ENCODE measurements at places on chromosomes 7 and 10.
A peak's percentile ranks its signal among the peaks of the same experiment; 100 is the strongest.

- DNase-seq: no peak
Measured at GRCh38 chr7:151678227-151678604, 158.5 kb upstream of the RHEB start.

DNA sequence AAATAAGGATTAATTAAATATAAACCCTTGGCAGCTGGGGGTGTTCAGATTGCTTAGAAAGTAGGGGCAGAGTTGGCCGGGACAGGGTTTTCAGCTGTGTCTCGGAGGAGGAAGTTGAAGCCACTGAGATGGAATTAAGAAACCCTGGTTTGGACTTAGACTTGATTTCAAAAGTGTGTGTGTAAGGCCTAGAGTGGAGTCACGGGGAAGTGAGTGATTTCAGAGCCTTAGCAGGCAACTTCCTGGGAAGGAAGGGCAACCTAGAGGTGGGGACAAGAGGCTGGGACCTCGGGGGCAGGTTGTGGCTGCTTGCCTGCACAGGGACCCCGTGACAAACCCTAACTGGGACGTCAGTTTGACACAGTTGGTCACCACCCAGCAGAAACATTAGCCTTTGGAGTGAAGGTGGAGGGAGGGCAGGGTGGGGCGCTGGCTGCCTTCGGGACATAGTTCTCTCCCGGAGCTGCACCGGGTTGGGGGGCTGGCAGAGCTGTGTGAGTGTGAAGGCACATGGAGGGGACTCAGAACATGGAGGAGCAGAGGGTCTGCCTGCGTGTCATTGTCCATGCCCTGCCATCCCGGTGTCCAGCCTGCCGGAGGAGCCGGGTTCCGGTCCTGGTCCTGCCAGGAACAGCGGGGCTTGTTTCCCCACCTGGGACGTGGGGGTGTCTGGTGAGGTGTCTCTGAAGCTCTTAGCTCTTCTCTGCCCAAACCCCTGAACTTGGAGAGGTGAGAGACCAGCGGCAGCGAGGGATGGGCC, 1.8 kb downstream of the BRI3 start:
- DNase-seq: no peak

DNA sequence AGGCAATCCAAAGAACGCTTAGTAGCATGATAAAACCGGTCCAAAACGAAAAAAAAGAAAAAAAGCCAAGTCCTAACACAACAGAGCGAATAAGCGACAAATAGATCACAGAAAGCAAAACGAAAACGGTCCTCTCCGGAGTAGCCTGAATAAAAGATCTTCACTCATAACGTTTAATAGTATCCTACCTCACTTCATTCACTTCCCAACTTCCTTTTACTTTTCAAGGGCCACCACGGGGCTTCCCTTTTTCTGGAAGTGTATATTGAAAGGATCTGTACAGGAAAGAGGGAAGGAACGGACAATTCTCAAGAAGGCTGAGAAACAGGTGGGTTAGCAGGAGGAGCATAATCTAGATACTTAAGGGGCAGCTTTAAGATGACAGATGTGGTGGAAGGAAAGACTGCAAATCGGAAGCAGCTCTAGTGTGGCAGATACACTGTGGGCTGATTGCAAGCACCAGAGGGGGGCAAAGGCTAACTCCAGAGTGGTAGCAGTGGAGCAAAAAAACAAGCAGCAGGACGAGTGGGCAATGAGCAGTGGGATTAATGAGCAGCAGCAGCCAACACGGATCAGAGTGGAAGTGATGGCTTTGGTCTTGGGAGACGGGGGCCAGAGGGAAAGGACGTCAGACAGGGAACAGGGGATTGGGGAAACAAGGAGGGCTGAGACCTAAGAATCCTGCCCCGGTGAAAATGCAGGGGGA, 866 bp downstream of the CNOT4 start:
- DNase-seq: peak; percentile 22

DNA sequence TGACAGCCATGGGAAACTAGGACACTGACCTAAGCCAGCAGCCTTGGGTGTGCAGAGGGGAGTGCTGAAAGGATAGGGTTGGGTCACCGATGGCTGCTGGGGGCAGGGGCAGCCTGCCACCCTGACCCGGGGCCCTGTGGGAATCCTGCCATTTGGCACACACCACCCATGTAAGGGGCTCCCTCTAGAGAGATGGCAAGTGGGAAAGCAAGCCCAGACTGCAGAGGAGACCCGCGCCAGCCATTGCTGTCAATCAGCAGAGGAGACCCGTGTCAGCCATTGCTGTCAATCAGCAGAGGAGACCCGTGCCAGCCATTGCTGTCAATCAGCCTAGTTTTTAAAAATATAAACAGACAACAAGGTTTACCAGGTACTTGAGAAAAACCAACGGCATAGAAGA, 27.4 kb upstream of the PRKAG2 start:
- DNase-seq: no peak

- DNase-seq: no peak
Measured at GRCh38 chr7:155299535-155300202, 2.0 kb downstream of the INSIG1 start.

DNA sequence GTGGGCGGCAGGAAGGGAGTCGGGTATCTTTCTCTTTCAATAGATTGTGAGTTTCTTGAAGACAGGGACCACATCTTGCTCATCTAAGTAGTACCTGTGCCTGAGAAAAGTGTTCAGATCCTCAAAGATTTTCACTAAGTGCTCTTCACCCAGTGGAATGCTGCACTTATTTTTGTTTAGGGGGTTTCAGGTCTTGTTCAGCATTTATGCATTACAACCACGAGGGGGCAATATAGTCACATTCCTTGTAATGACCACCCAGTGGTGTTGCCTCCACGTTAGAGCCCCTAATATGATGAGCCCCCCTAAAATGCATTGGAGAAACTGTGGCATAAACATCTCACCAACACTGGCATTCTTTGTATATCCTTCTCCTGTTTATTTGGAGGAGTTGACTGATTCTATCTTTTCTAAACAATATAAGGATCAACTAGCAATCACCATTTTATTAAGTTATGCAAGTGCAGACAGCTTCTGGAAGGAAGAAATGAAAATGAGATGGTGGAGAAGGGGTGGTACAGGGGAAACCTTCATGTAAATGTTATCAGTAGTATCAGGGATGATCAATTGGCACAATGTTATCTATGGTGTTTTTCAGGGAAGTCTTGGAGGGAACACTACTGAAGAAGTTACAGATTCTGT, 3.1 kb upstream of the PAPSS2 start:
- DNase-seq: no peak

GRCh38 chr10:31927565-31927883, 1.1 kb downstream of the ARHGAP12 start:
- DNase-seq: no peak

GRCh38 chr7:44145969-44146911, 5.1 kb upstream of the MYL7 start:
- DNase-seq: peak; percentile 64

GRCh38 chr10:33025039-33025438, 67.0 kb upstream of the ITGB1 start:
- DNase-seq: no peak

DNA sequence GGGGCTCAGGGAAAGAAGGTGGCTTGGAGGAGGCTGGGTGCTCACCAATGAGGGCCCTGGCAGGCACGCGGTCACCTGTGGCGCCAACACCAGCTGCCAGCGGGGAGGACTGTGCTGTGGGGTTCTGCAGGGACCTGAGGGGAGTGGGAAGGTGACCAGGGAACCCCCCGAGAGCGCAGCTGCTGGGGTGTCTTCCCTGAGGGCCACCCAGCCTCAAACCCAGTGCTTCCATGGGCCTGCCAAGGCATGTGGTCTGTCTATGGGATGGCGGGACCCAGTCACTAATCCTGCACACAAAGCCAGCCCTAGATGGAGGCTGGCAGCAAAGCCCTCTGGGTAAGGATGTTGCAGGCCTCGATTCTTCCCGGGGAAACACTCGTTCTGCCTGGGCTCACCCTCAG, 117.1 kb downstream of the EBF3 start:
- DNase-seq: no peak

DNA sequence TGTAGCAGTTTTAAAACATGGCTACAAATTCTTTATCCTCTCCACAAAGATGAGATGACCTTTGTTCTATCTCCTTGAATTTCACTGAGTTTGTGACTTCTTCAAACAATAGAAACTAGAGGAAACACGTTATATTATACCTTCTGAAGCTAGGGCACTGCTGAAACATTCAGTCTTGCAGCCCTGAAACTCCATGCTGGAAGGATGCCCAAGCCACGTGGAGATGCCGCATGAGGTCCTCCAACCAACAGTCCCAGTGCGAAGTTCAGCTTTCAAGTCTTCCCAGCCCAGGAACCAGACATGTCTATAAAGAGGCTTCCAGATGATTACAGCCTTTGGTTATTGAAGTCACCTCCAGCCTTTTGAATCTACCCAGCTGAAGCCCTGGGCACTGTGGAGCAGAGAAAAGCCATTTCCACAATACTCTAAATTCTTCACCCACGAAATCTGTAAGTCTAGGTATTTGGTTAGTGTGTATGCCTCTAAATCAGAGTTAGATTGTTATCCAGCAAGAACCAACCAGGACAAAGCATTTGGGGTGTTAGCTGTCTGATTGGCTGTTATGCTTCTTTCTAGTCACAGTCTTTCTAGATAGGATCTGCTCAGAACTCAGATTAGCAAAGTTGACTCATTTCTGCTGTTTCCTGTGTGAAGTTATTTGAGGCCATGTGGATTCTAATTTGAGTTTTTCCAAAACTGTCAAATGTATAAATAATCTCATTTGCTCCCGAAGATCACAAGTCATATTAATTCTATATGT, 186.5 kb upstream of the TMEM72 start:
- no peak for DNase-seq

DNA sequence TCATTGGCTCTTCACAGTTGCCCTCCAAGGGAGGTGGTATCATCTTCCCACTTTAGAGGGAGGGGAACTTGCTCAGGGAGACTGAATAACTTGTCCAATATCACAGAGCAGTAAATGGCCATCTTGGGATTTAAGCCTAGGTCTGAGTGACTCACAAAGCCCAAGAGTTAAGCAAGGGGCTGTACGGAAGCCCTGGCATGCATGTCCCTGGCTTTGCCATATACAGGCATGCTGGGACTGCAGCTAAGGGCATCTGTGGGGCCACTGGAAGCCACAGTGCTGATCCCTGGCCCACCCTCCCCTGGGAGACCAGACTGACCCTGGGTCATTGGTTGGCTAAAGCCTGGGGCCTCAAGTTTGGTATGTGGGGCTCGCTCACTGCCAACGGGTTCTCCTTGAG, 3.1 kb downstream of the VSIR start:
- DNase-seq: no peak

- DNase-seq: no peak
Measured at GRCh38 chr7:100621554-100621953, 9.2 kb downstream of the MOSPD3 start.

Measured in neural crest cell (in vitro differentiated cells).